ENCODE measurements at places on chromosomes 5 and 9. TPM values are rescaled to one million over a fixed set of nuclear protein-coding genes. Genes with fewer than 3 reads are reported as not detected.
A peak's percentile ranks its signal among the peaks of the same experiment; 100 is the strongest.

DNA sequence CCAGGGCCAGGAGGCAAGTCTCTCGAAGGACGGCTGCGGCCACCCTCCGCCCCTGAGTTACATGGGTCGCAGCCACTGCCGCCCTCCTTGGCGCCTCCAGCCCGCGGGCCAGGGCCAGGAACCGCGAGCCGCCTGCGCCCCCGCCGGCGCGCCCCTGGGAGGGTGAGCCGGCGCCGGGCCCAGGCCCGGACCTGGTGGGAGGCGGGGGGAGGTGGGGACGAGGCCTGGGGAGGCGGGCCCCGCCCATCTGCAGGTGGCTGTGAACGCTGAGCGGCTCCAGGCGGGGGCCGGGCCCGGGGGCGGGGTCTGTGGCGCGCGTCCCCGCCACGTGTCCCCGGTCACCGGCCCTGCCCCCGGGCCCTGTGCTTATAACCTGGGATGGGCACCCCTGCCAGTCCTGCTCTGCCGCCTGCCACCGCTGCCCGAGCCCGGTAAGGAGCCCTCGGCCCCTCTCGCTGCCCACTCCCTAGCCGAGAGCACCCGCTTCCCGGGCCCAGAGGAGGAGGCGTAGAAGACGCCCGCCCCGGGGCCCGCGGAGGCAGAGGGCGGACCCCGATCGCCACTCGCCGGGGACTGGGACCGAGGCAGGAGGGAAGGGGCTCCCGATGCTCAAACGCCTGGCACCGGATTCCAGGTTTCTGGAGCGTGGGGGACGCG is at the start of gene ASS1:
Gene ASS1, plus strand, starts transcription at position 397 of the 657 bp plus-strand sequence. CDS start 7,268 bp downstream, outside the sequence.
- H3K36me3 ChIP-seq: no peaks in the 10 kb centered on the region
- peak; percentile 69 for DNase-seq
- H3K27me3 ChIP-seq: no peaks in the 10 kb centered on the region

DNA sequence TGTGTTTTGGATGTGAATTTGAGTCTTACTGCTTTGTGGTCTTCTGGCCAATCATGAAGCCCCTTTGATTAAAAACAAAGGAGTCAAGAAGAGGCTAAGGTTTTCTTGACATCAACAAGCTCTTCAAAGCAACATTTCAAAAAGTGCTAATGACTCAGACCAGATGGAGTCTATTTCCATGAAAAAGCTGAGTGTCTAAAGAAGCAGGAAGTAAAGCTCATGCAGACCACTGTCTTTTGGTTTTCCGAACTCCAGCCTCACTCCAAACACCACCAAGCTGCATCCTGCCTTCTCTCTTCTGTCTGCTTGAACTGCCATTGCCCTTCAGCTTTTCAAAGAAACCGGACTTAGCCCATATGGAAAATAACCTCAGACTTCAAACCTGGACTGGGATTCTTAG is 115.2 kb downstream of the PRDM6 start:
- H3K27ac ChIP-seq: no peak overlapping the region
- H3K27me3 ChIP-seq: no peaks in the 10 kb centered on the region
- H3K4me3 ChIP-seq: no peak overlapping the region

GRCh38 chr9:131800366-131800765 is 60.5 kb upstream of the RAPGEF1 start:
- no peaks in the 10 kb centered on the region for H3K4me1 ChIP-seq
- H3K36me3 ChIP-seq: no peaks in the 10 kb centered on the region
- H3K27me3 ChIP-seq: peaks cover 60% of the 10 kb centered on the region
- DNase-seq: no peak
- H3K4me3 ChIP-seq: no peak overlapping the region
- H3K27ac ChIP-seq: no peak overlapping the region

DNA sequence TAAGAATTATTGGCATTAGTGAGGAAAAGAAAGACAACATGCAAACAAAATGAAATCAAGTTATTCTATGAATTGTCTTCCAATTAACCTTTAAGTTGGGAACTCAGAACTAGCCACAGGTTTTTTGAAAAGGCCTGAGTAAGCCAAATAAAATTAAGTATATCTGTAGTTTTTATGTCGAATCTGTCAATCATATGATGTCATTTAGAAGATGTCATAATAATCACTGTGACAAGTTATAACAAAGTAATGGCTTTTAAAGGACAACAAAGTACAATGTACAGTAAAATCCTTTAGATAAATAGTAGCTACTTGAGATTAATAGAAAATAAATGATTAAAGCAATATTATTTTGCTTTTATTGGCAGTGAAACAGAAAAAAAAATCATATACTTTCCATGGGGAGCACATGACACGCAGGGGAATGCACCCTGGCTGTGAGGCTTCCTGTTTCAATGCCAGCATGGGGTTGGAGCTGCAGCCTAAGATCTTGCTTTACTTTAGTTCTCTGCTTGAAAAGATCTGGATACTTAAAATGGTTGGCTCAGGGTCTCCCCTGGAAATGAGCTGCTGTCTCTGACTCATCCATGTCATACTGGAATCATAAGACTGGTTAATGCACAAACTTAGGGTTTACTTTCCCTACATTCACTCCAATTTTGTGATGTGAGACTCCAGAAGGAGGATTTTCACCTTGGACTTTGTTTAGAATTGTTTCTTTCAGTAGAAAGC is 284.3 kb downstream of the TAF11L14 start:
- H3K4me3 ChIP-seq: no peak overlapping the region
- no peaks in the 10 kb centered on the region for H3K4me1 ChIP-seq
- no peak for DNase-seq
- no peaks in the 10 kb centered on the region for H3K36me3 ChIP-seq

DNA sequence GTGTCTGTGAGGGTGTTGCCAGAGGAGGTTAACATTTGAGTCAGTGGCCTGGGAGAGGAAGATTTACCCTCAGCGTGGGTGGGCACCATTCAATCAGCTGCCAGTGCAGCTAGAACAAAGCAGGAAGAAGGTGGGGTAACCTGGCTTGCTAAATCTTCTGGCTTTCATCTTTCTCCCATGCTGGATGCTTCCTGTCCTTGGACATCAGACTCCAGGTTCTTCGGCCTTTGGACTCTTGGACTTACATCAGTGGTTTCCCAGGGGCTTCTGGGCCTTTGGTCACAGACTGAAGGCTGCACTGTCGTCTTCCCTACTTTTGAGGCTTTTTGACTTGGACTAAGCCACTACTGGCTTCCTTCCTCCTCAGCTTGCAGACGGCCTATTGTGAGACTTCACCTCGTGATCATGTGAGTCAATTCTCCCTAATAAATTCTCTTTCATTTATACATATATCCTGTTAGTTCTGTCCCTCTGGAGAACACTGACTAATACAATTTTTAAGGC is 38.1 kb downstream of the PBX3 start:
- no peaks in the 10 kb centered on the region for H3K27me3 ChIP-seq
- H3K27ac ChIP-seq: no peak overlapping the region

DNA sequence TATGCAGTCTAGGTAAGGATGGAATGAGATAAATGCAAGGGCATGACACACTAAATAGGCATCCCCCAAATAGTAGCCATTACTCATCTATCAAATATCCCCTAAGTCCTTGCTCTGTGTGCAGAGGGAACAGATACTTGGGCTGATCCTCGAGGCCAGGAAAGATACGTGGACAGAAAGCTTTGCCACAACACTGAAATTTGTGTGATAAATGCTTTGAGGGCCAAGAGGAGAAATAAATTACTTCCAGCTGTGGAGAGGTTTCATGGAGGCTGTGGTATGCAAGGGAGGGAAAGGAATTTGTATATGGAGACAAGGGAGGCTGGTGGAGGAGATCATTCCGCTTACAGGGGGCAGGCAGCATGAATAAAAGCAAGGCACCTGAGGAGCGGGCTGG is 18.5 kb downstream of the ATOX1 start:
- no peak overlapping the region for H3K4me3 ChIP-seq
- no peak for DNase-seq
- H3K27me3 ChIP-seq: no peaks in the 10 kb centered on the region
- H3K4me1 ChIP-seq: peaks cover 29% of the 10 kb centered on the region
- peaks cover 23% of the 10 kb centered on the region for H3K36me3 ChIP-seq
- H3K27ac ChIP-seq: no peak overlapping the region

GRCh38 chr5:95973793-95974325 is 12.2 kb upstream of the ELL2 start:
- no peaks in the 10 kb centered on the region for H3K4me1 ChIP-seq
- no peak overlapping the region for H3K4me3 ChIP-seq
- no peak for DNase-seq
- H3K36me3 ChIP-seq: no peaks in the 10 kb centered on the region

GRCh38 chr5:81895307-81895706 is 76.5 kb upstream of the ATG10 start:
- no peaks in the 10 kb centered on the region for H3K4me1 ChIP-seq
- no peak overlapping the region for H3K27ac ChIP-seq
- H3K27me3 ChIP-seq: no peaks in the 10 kb centered on the region
- H3K36me3 ChIP-seq: no peaks in the 10 kb centered on the region
- no peak overlapping the region for H3K4me3 ChIP-seq
- no peak for DNase-seq

DNA sequence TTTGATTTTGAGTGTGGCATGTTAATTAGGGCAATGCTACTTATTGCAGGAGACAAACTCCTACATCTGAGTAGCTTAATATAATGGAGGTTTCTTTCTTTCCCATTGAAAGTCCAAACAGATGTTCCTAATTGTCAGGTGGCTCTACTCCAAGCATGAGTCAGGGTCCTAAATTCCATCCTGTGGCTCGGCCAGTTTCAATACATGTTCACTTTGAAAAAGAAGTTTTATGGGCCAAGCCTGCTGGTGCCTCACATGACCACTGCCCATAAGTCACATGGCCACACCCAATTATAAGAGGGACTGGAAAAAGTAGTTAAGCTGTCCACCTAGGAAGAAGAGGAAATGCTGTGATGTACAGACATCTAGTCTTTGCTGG is 170.4 kb downstream of the ARRDC3 start:
- DNase-seq: no peak
- no peaks in the 10 kb centered on the region for H3K27me3 ChIP-seq
- H3K4me3 ChIP-seq: no peak overlapping the region
- no peak overlapping the region for H3K27ac ChIP-seq
- 0 out of 2 replicates have a peak, but pooled peaks cover 9% of the 10 kb centered on the region for H3K4me1 ChIP-seq

DNA sequence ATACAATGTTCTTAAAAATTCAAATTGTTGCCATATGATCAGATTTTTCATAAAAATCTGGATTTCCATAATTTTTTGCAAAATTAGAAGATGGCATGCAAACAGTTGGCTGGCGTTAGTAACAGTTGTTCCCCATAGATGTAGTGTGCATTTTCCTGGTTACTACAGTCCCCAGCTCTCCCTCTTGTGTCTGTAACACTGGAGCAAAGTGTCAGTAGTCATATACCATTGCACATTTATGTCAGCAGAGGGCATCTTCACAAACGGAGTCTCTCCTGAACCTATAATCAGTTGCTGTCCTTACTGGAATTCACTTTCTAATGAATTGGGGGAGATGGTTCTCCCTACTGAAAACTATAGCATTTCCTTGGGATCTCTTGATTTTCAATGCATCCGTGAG is 44.7 kb upstream of the DMAC1 start:
- no peak overlapping the region for H3K27ac ChIP-seq
- no peaks in the 10 kb centered on the region for H3K36me3 ChIP-seq
- no peak overlapping the region for H3K4me3 ChIP-seq
- no peaks in the 10 kb centered on the region for H3K4me1 ChIP-seq
- DNase-seq: no peak
- no peaks in the 10 kb centered on the region for H3K27me3 ChIP-seq

C9 gene
- not detected for total RNA-seq

ZNF883 gene
- 1.7 TPM for total RNA-seq

FCN2 gene
- not detected for total RNA-seq

All from PC-9 (cell line).